ENCODE measurements at places on chromosomes 7 and 10.
A peak's percentile ranks its signal among the peaks of the same experiment; 100 is the strongest.

DNA sequence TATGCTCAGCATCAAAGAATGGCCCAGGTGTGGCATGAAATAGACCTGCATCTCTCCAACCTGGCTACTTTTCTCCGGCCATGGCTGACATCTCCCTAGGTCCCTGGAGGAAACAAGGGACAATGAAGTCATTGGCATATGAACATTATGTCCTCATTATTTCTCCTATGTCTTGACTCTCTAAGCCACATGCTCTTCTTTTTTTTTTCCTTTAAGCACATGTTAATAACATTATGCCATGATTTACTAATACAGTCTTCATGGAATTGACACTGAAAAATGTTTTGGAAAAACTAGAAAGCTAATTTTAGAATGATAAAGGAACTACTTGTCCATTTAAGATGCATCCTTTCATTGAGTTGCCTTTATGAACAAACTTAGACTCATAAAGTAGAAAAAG, 628.9 kb downstream of the TNS3 start:
- H3K36me3 ChIP-seq, result no peaks in the 10 kb centered on the region
- no peak for DNase-seq
- H3K4me1 ChIP-seq, result no peaks in the 10 kb centered on the region
- H3K27me3 ChIP-seq, result no peaks in the 10 kb centered on the region

GRCh38 chr10:2938869-2939268, 128.5 kb upstream of the PFKP start:
- H3K4me1 ChIP-seq, result no peaks in the 10 kb centered on the region
- no peak overlapping the region for H3K27ac ChIP-seq
- H3K4me3 ChIP-seq, result no peak overlapping the region

DNA sequence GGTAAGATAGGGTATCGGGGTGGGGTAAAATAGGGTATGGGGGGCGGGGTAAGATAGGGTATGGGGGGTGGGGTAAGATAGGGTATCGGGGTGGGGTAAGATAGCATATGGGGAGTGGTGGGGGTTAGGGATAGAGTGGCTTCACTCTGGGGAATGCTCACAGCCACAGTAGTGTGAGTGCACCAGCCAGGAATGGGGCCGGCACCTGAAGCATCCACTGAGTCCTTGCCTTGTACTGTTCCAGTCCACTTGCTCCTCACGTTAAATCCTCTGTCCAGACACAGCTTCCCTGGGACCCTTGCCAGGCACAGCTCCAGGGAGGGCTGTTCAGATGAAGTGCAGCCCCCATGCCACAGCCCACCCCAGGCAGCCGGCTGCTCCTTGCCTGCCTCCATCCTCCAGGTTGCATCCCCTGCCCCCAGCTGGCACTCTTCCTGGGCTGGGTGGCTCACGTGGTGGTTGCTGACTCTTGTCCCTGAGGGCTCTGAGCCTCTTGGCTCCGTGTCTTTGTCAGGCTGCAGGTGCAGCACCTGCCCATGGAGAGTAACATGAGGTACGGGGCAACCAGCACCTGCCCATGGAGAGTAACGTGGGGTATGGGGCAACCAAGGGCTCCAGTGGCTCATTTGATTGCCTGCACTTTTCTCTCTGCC, 268.4 kb downstream of the TCERG1L start:
- H3K4me1 ChIP-seq, result no peaks in the 10 kb centered on the region
- no peaks in the 10 kb centered on the region for H3K36me3 ChIP-seq
- no peak overlapping the region for H3K27ac ChIP-seq
- no peak overlapping the region for H3K4me3 ChIP-seq
- no peak for DNase-seq
- no peaks in the 10 kb centered on the region for H3K27me3 ChIP-seq

- H3K4me3 ChIP-seq, result no peak overlapping the region
- H3K27me3 ChIP-seq, result peaks cover 6% of the 10 kb centered on the region
- no peak for DNase-seq
- H3K4me1 ChIP-seq, result no peaks in the 10 kb centered on the region
- no peaks in the 10 kb centered on the region for H3K36me3 ChIP-seq
Observed at GRCh38 chr10:17348501-17349349, 105.7 kb downstream of the ST8SIA6 start.

GRCh38 chr7:117399820-117400422, 27.4 kb downstream of the ASZ1 start:
- H3K4me1 ChIP-seq, result no peaks in the 10 kb centered on the region
- H3K27ac ChIP-seq, result no peak overlapping the region
- no peak for DNase-seq
- no peaks in the 10 kb centered on the region for H3K27me3 ChIP-seq
- H3K36me3 ChIP-seq, result no peaks in the 10 kb centered on the region

GRCh38 chr7:24978843-24979469, 1.0 kb downstream of the OSBPL3 start:
- no peak for DNase-seq
- H3K4me3 ChIP-seq, result peak overlapping the region; percentile 91
- no peaks in the 10 kb centered on the region for H3K27me3 ChIP-seq
- H3K4me1 ChIP-seq, result peaks cover 67% of the 10 kb centered on the region

GRCh38 chr7:156665101-156665500, 24.5 kb downstream of the RNF32 start:
- H3K36me3 ChIP-seq, result peaks cover 3% of the 10 kb centered on the region
- H3K4me1 ChIP-seq, result peaks cover 3% of the 10 kb centered on the region
- H3K4me3 ChIP-seq, result no peak overlapping the region
- peaks cover under 1% of the 10 kb centered on the region for H3K27me3 ChIP-seq

DNA sequence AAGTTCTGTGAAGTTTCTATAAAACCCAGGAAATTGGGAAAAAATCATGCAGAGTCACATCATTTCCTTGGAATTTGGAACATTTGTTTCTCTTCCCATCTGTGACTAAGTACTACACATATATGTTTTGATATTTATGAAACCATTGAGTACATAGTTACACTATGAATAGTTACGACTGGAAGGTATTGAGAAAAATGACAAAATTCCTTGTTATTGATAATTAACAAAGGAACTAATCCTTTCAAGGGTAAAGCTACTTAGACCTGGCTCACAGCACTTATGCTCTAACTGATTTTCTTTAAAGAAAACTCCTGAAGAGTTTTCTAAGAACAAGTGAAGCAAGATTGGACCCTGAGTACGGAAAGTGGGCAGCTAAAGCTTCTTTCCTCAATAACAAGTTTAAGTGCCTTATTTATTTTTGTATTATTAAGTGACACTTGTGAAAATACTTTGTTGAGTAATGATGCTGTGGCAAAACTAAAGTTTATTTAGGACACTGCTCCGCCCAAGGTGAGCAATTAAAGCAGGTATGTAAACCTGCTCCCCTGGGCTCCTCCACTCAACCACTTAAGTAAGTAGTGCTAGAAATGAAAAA, 12.0 kb upstream of the GLCCI1 start:
- no peak for DNase-seq
- H3K36me3 ChIP-seq, result no peaks in the 10 kb centered on the region
- no peaks in the 10 kb centered on the region for H3K27me3 ChIP-seq
- H3K27ac ChIP-seq, result no peak overlapping the region
- no peaks in the 10 kb centered on the region for H3K4me1 ChIP-seq

- H3K27ac ChIP-seq, result no peak overlapping the region
- no peak overlapping the region for H3K4me3 ChIP-seq
- H3K36me3 ChIP-seq, result peaks cover 37% of the 10 kb centered on the region
- H3K4me1 ChIP-seq, result peaks cover under 1% of the 10 kb centered on the region
- DNase-seq, result no peak
Observed at GRCh38 chr10:133287832-133288500, 11.3 kb upstream of the ADAM8 start.

GRCh38 chr7:90671571-90671970, 75.5 kb downstream of the CDK14 start:
- no peaks in the 10 kb centered on the region for H3K36me3 ChIP-seq
- H3K4me1 ChIP-seq, result no peaks in the 10 kb centered on the region
- H3K4me3 ChIP-seq, result no peak overlapping the region
- no peak for DNase-seq

GRCh38 chr7:102288285-102288930, 1.7 kb downstream of the SH2B2 start:
- H3K27ac ChIP-seq, result no peak overlapping the region
- no peak for DNase-seq
- H3K27me3 ChIP-seq, result peaks cover 5% of the 10 kb centered on the region
- peaks cover 41% of the 10 kb centered on the region for H3K4me1 ChIP-seq
- peak overlapping the region; percentile 52 for H3K4me3 ChIP-seq
- no peaks in the 10 kb centered on the region for H3K36me3 ChIP-seq

DNA sequence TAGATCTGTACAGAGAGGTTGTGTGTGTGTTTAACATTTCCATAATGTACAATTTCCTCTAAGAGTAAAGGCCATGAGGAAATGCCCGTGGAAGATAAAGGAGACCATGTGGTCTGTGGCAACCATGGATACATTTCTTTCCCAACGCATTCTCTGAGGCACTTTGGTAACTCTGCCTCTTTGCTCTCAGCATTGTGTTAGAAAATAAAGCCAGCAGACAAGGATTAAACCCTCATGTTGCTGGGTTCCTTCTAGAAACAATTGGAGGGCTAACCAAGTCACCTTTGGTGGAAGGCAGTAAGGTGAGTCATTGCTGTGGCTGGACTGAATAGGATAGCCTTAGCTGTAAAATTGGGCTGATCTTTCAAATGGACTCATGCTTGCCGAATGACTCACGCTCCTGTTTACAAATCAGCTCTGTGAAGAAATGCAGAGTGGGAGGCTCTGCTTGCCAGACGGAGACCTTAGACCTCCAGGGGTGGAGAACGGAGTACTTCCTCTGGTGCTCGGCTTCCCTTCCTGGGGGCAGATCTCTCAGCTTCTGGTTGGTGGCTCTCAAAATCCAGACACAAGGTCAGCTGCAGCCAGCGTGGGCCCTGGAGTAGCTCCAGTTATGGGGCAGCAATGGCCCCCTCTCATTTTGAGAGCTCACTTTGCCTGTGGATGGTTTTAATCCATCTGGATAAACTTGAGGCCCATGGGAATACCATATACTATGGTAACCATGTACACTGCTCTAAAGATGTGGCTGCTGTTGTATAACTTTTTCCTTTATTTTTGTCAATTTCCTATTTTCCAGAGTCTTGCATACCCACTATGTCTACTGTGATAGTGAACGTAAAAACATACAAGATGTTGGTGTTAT, 137.3 kb downstream of the TCF7L2 start:
- no peak overlapping the region for H3K27ac ChIP-seq
- H3K36me3 ChIP-seq, result no peaks in the 10 kb centered on the region
- H3K27me3 ChIP-seq, result no peaks in the 10 kb centered on the region

Data from activated naive CD8-positive, alpha-beta T cell treated with anti-CD3 and anti-CD28 coated beads, Interleukin-2, amount 50 U/mL, for 24 hours (primary cell).